Stimulated activated CD8-positive, alpha-beta memory T cell treated with anti-CD3 and anti-CD28 coated beads, Interleukin-7, amount 100 ng/mL, for 1 hour (primary cell): ENCODE measurements at places on chromosomes 11 and 22.
A peak's percentile ranks its signal among the peaks of the same experiment; 100 is the strongest.

DNA sequence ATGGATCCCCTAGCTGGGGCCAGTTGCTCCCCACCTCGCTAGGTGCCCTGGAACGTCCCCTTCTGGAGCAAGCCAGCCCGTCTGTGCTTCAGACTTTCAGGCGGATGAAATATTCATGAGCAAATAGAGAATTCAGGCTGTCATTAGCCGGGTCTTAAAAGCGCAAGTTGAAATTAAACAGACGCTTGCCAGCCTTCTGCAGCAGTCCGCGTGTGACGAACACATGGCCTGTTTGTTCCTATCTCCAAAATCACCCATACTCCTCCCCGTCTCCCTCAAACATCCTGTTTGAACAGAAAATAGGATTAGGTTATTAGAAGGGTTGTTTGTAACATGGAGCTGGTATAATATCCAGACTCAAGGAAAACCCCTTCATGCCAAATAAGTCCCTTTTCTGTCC is 38.7 kb downstream of the MYO18B start:
- DNase-seq: no peak

DNA sequence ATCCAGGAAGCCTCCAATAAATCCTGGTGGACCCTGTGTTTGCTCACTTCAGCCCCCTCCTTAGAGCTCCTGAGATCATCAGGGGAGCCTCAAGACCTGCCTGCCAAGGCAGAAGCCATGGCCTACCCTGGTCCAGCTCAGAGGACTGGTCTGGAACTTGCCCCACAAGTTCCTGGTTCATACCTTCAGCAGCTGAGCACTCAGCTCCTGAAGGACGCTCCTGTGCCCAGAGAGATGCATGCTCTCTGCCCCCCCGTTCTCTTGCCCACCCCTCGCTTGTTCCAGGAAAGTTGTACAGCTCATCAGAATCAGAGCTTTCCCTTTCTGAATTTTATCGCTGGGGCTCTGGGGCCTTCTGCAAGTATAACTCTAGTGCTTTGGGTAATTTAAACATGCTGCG is 210.5 kb upstream of the ISX start:
- DNase-seq: no peak

GRCh38 chr11:119529063-119529845 is 106.3 kb upstream of the THY1 start:
- no peak for DNase-seq

DNA sequence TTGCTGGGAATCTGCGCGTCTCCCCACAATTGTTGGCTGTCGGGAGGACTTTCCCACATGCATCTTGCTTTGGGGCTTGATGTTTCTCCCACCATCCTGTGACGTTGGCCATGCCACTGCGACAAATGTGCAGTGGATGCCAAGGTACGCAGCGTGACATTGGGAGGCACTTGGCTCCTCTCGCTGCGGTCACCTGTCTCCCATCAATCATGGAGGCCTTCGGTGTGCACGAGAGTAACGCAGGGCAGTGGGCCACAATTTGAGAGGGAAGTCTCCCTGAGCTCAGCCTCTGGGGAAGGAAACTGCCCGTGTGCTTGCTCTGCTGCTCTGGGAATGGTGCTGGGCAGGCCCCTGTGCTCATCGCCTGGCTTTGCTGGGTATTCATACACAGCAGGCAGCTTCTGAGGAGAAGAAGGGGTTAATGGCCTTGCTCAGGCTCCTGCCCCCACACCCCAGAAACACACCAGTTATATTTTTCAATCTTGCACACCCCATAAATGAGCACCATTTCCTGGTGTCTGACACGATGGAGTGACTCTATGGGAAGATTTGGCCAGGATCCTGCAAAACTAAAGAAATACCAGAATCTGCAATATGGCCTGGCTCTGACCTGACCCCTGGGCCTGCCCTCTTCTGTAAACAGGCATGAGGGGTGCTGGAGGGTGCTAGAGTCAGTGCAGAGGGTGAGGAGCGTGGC is 153.5 kb downstream of the ADAMTS15 start:
- no peak for DNase-seq

DNA sequence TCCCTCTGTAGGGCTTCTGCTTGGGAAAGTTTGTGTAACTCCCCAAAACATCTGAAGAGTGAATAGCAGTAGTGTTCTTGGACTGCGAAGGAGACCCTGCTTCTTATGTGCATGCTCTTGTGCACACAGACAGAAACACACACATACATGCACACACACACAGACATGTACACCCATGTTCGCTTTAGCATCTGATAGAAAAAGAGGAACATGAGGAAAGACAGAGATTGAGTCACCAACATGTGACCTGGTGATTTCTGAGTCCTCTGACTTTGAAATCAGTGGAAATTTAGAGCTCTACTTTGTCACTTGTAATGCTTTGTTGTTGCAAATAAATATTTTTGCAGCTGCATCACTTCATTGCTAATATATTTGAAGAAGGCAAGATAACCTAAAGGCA is 23.8 kb downstream of the CD44 start:
- DNase-seq: no peak

GRCh38 chr11:111515591-111515990 is 1.0 kb downstream of the HOATZ start:
- DNase-seq: no peak

- DNase-seq: no peak
These were observed 36.9 kb downstream of the GGTLC2 start for GRCh38 chr22:22681221-22681739.

DNA sequence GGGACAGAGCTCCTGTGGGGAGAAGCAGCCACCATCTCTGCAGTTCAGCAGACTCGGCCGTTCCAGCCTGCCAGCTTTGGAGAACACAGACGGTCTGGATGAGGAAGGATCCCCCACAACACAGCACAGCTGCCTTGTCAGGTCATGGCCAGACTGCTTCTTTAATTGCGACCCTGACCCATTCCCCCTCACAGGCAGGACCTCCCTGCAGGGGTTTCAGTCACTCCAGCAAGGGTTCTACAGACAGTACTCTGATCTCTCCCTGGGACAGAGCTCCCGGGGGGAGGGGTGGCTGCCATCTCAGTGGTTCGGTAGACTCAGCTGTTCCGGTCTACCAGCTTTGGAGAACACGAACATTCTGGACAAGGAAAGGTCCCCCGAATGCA is 173.5 kb downstream of the TTC28 start:
- no peak for DNase-seq

DNA sequence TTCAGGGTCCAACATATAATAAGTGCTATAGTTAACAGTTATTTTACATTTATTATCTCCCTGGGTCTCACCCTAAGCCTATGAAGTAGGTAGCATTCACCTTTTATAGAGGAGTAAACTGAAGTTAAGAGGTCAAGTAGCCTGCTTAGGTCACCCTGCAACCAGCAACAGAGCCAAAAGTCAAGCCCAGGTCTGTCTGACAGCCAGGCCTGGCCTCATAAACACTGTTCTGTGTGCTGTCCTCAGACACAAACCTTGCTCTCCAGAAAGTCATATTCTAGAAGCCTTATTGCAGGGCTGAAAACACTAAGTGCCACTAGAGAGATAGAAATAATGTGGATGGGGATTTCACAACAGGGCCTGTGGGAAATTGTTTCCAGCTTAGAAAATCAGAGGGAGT is 59.3 kb downstream of the BDNF start:
- no peak for DNase-seq

DNA sequence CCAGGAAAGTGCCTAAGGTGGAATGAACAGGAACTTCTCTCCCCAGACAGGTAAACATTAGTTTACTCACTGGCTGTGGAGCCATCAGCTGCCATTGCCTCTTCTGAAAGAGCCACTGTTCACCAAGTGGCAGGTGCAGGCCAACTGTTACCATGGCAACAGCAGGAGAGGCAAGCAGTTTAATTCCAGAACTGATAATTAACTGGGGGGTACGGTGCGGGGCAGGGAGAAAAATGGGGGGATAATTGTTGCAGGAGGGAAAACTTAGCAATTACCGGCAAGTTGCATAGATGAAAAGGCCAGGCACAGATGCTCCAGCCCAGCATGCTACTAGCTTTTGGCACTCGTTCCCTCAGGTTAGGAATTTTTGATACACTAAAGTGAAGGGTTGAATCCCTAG is 85.1 kb downstream of the TRIM44 start:
- DNase-seq: no peak

DNA sequence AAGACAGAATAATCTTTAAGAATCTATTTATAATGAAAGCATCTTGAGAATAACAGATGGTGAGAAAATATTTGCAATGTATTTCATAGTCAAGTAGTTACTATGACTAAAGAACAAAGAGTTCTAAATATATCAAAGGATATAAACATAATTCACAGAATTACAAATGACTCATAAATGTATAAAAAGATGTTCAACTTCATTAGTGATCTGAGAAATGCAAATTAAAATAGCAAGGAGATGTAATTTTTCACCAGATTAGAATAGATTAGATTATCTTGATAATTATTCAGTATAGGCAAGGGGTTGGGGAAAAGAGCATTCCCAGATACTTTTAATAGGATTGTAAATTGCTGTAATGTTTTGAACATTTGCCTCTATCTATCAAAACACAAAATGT is 30.1 kb upstream of the PAMR1 start:
- no peak for DNase-seq

DNA sequence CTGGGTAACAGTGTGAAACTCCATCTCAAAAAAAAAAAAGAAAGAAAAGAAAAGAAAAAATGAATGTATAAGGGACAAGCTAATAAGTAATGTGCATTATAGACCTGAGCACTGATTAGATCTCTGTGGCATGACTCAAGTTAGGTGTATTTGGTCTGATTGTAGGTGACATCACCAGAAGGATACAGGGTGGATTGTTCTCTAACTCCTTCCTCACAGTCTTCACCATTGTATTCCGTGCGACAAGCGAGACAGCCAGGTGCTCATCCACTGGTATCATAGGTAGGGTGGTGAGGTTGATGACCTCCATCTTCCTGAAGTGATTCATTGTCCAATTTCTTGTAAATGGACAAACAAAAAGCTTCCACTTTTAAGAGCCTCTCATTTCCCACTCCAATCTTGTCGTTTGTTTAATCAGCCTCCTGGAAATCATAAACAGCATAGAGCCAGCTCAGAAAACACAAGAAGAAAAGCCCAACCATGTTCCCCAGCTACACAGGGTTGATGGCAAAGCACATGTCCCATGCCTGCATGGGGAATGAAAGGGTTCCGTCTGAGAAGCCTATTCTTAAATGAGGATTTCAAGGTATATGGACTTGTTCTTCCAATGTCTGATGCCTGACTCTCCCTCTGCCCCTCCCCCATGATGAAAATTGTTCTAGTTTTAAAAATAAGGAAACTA is 6.2 kb downstream of the FAM227A start:
- DNase-seq: no peak

DNA sequence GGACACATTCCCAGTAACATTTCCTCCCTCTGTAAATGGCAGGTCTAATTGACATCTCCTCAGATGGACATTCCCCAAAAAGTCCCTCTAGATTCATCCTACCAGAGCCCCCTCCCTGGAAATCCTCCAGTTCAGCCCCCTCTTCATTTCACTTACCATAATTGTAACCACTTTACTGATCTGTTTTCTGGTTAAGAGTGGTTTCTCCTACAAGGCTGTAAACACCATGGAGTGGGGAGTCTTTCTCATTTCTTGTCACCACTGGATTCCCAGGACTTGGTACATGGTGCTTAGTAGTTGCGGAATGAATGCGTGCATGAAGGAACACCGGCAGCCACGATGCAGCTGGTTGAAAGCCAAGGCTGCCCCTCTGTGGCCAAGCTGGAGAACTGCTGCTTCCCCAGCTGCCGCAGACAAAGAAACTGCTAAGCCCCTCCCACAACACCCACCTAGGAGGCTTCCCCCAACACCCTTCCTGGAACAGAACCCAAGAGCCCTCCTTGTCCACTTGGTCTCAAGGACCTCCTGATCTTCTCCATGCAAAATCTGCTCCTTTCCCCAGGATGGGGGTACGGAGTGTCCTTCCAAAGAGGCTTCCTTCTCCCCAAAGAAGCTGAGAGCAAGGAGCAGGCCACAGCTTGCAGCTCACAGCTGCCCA is 18.6 kb upstream of the SCARF2 start:
- peak; percentile 59 for DNase-seq

DNA sequence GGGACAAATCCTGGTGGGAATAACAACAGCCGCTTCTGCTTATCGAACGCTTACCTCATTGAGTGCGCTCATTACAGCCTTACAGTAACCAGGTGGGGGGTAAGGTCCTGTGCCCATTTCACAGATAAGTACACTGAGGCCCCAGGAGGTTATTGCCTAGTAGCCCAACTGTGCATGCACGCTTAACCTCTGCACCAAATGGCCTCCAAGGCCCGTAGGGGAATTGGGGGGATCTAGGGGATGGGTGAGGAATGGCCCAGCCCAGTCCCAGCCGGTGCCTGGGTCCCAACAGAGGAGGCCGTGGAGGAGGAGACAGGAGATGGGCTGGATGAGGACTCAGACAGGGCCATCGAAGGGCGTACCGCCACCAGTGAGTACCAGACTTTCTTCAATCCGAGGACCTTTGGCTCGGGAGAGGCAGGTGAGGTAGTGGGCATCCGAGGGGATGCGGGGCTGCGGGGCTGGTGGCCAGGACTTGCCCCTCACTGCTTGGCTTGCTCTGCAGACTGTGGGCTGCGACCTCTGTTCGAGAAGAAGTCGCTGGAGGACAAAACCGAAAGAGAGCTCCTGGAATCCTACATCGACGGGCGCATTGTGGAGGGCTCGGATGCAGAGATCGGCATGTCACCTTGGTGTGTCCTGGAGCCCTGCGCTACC is 7.3 kb downstream of the F2 start:
- DNase-seq: no peak

DNA sequence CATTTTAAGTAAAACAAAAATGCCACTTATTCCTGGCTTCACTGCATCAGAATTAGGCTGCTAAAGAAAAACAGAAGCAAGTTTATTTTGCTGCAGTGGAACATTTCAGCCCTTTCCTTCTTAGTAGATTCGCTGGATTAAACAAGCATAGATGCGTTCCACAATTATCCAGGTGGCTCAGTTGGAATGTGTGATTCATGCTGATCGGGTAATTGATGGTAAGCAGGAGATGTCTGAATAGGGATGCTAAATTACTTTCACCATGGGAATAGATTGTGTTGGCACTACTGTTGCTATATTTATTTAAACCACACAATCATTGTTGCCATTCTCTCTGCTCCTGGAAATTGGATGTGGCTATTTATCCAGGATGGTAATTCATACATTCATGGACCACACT is 440.1 kb upstream of the DDI1 start:
- DNase-seq: no peak

DNA sequence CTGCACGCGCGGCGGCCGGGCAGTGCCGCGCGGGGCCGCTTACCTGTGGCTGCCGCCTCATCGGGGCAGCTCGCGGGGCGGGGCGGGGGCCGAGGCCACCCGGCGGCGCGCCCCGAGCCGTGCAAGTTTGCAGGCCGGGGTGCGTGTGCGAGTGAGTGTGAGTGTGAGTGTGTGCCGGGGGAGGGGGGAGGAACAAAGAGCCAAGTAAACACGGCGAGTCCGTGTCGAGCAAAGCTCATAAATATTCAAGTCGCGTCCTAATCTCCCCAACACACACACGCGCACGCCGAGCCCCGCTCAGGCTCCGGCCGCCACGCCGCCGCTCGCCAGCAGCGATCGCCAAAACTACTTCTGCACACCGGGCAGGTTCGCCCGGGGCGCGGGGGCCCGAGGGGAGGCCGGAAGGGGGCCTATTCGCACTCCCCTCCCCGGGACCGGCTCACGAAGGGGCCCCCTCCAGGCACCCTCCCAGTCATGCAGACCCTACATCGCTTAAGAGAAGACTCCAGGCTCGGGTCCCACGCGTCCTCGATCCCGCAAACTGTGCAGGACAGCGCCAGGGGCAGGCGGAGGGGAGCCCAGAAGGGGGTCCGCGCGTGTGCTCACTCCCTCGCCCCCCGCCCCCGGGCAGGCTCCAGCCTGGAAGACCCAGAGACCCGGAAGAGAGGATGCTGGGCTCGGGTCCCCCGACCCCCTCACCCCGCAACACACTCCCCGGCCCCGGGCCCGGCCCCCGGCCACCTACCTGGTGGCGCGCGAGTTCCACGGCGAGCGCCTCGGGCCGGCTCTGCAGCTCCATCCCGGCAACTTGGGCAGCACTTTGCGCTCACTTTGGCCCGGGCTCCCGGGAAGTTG is 827 bp downstream of the PHF21B start:
- DNase-seq: no peak
